ENCODE measurements at places on chromosomes 12 and 14.

- DNase-seq = no peak
These were observed 36.2 kb downstream of the EML1 start for GRCh38 chr14:99829450-99829849.

- DNase-seq = no peak
These were observed 4.6 kb upstream of the RPS26 start for GRCh38 chr12:56037161-56037560.

DNA sequence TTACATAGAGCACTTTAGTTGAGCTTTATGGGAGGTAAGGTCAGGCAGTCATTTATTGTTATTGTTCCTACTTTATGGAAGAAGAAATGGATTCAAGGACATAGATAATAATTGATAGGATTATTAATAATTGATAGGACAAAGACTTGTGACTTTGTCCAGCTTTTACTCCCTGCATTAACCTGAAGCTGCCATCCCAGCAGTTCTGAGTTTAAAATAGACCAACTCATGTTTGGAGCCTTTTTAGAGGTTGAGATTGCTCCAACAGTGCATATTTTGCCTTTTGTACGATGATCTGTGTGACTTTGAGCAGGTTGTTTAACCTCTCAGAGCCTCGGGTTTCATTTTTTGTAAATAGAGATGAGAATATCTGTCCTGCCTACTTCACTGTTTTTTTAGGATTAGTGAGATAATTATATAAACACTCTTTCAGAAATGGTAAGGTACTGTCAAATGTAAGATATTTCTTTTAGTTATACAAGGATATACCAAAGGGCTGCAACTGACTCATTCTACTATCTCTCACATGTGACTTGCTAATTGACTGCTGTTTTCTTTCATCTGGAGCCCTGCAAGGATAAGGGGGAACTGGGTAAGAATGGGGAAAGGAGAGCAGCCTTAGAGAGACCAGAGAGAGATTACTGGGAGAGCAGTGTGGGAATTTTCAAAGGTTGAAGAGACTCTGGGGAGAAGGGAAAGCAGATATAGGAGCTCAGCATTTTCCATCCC, 15.3 kb downstream of the WDR20 start:
- DNase-seq = no peak

- no peak for DNase-seq
These were observed 93.8 kb downstream of the NDUFA12 start for GRCh38 chr12:94909663-94910062.

GRCh38 chr14:32018391-32019092, 58.6 kb upstream of the ARHGAP5 start:
- DNase-seq = no peak
